ENCODE measurements at places on chromosomes 16 and 17.
A peak's percentile ranks its signal among the peaks of the same experiment; 100 is the strongest.

GRCh38 chr16:79562166-79562823 lies 38.2 kb downstream of the MAF start:
- no peak for DNase-seq

- DNase-seq, result no peak
These were observed 25.1 kb downstream of the NT5M start for GRCh38 chr17:17328251-17328650.

- DNase-seq, result peak; percentile 95
These were observed 54.3 kb downstream of the SOCS1 start for GRCh38 chr16:11201498-11202259.

GRCh38 chr16:47230296-47230695 lies 86.6 kb upstream of the NETO2 start:
- DNase-seq, result no peak

DNA sequence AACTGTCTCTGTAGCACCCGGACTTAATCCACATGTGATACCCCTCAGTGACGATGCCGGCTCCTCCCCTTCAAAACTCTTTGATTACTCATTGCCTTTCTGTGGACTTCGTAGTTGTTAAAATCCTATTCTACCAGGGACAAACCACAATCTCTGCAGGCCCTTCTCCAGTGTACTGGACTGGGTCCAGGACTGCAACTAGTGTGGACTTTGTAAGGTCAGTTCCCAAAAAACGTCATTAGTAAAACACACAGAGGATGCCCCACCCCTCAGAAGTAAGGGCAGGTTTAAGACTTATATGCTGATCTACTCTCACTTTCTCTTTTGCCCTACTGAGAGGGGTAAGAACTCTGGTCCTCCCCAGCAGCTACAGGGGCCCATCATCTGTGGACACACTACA lies 10.5 kb upstream of the NUDT7 start:
- DNase-seq, result peak; percentile 56

- no peak for DNase-seq
These were observed 3.5 kb upstream of the CDYL2 start for GRCh38 chr16:80807906-80808305.

- DNase-seq, result no peak
These were observed 14.4 kb upstream of the EEF2K start for GRCh38 chr16:22191532-22192260.

DNA sequence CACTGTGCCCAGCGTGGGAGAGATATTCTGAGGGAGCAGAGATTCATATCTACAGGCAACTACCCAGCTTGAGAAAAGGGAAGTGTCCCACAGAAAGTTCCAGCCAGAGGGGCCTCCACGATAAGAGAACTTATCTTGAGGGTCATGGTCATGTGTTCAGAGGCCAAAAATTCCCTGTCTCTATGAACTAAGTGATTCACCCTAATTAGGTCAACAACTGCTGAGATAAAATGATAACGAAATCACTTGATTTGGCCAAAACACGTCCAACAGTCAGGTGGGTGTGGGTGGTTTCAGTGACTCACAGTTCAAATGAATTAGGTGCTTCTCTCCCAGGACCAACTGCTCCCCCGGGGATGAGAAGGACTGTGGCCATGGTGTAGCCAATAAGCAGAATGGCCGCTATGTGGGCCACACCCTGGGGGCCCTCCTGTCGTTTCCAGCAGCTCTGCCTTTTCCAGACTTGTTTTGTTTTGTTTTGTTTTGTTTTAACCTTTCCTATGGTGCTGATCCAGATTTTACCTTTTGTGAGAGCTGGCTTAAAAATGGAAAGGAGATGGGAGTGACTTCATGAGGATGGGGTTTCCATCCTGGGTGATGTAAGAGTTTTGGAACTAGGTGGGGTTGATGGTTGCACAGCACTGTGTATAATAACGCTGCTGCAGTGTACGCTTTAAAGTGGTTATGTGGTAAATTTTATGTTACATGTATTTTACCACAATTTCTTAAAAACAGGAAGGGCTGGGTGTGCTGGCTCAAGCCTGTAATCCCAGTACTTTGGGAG lies 8.7 kb downstream of the DNAI2 start:
- peak; percentile 63 for DNase-seq

DNA sequence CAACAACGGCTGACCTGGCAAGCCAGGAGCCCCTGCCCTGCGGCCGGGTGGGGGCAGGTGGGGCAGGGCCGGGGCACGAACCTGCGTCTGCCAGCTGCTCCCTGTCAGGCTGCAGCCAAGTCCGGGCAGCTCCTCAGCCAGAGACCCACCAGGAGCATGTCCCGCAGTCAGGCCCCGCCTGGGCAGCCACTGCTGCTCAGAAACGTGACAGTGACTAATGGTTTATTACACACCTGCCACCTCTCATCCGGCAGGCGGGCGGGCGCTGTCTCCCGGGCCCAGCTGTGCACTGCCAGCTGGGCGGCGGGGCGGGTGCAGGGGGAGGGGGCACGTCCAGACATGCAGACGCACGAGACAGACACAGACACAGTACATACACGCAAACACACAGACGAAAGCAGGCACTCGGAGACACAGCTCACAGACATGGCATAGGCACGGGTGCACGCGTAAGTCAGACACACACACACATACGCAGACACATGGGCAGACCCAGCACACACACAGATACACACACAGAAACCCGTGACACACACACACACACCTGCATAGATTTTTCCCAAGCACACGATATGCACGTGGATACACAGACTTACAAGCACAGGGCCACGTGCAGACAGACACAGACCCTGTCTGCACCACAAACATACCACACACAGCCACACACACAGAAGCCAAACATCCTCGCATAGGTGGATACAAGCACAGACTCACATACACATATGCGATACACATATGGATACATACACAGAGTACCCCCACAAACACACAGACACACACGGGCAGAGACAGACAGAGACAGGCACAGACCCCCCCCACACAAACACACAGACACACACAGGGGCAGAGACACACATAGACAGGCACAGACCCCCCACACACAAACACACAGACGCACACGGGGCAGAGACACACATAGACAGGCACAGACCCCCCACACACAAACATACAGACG lies 248.3 kb upstream of the CIBAR2 start:
- DNase-seq, result no peak

- DNase-seq, result peak; percentile 25
These were observed 23.8 kb downstream of the FAM83G start for GRCh38 chr17:18980682-18981334.

DNA sequence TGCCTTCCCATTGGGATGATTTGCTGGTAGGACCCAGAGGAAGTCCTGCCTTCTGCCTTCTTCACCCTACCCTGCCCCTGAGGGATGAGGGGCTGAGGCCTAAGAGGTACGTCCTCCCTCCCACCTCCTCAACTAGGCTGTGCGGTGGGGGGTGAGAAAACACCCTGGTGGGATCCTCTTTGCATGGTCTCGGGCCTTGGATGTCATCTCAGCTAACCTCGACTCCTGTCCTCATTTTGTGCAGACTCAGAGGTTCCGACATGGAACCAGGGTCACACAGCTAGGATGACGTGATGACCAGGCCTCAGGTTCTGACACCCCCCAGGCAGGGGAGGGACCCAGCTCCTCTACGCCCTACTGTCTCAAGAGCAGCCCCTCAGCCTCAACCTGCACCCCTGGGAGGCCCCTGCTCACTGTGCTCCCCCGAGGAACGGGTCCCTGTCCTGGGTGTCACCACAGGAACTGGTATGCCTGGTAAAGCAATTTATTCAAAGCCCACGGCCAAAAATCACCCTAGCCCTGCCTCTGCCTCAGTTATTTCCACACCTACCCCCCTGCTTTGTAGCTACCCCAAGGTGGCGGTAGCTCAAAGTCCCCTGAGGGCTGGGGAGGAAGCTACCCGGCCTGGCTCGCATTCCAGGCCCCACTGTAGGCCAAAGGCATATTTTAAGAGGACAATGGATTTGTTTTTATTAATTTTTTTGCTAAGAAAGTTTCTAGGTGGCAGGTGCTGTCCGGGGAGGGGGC lies 17.5 kb downstream of the UNC13D start:
- no peak for DNase-seq

GRCh38 chr17:17778308-17779014 lies 58.3 kb downstream of the SREBF1 start:
- DNase-seq, result no peak

DNA sequence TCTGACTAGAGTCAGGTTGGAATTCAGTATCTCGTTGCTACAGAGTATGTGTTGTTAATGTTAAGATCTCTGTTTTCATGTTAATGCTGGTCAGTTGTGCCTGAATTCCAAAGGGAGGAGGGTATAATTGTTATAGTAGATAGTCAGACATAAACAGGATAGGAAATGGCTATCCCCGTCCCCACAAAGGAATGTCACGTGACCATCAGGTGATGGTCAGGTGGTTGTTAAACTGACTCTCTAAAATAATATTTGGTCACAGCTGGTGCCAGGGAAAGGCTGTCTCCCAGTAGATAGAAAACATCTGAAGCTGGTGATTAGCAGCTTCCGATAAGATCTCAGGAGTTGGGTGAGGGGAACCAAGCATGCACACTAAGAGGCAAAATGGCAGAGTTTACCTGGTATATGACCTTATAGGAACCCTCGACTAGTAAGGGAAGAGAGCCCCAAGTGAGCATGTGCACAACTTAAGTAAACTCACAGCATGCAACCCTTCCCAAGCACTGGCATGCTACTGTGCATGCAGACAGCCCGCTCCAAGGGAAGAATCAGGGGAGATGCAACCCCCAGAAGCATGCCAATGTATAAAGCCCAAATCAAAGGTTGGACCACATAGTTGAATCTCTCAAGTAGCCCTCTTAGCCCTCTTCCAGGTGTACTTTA lies 27.4 kb upstream of the SLC6A2 start:
- no peak for DNase-seq

- DNase-seq, result peak; percentile 64
These were observed 997 bp upstream of the CDH11 start for GRCh38 chr16:65122724-65123395.

DNA sequence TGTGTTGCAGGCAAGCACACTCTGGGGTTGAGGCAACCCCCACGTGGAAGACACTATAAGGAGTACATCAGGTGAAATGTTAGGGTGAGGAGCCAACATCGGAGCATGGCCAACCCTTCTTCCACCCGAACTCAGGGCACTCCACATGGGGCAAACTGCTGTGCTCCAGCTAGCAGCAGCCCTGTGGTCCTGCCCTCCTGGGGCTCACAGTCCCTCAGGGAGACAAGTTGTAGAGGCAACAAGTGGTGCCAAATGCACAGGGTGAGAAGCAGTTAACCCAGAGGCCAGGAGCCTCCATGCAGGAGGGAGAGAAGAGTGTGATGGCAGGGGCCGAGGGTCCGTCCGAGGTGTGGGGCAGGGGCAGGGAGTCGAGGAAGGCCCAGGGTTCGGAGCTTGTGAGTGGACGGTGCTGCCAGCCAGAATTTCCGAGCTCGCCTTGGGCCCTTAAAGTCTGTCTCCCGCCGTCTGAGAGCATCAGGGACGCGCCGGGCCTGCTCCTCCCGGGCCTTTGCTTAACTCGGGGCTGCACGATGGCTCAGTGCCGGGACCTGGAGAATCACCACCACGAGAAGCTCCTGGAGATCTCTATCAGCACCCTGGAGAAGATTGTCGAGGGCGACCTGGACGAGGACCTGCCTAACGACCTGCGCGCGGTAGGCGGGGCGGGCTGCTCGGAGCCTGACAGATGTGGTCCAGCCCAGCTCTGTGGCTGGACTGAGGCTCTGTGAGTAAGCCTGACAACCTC lies 32.3 kb downstream of the ATPAF2 start:
- no peak for DNase-seq

DNA sequence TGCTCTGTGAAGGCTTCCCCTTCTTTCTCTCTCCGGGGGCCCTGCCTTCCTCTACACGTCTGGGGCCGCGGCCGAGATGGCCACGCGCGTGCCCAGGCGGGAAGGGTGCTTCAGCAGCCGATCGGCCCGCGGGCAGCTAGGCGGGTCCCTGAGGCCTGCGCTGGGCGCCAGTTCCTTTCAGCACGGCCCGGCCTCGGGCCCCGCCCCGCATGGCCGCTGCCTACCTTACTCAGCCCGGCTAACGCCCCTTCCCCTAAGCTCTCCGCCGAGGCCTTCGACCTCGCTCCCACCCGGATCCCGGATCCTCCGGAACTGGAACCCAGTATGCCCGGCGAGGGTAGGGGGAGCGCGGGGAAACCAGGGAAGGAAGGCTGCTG lies 335 bp downstream of the TMEM11 start:
- peak; percentile 32 for DNase-seq

- DNase-seq, result no peak
These were observed 100.1 kb upstream of the TOB1 start for GRCh38 chr17:50966163-50966666.

DNA sequence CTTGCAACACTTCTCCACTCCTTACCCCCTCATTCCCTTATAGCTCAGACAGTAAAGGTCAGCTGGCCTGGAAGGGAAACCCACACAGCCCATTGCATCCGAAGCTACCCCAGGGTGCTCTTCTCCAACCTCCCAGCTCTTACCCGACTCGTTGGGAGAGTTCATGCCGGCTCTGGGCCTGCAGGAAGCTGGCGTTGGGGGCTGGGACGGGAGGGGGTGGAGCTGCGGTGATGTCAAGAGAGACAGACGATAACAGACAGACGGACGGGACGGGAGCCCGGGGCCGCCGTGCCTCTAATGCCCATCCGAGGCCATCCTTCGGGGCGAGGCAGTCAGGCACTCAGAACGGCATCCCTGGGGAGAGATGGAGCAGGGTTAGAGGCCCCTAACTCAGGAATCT lies 6.1 kb downstream of the HDAC5 start:
- DNase-seq, result no peak

DNA sequence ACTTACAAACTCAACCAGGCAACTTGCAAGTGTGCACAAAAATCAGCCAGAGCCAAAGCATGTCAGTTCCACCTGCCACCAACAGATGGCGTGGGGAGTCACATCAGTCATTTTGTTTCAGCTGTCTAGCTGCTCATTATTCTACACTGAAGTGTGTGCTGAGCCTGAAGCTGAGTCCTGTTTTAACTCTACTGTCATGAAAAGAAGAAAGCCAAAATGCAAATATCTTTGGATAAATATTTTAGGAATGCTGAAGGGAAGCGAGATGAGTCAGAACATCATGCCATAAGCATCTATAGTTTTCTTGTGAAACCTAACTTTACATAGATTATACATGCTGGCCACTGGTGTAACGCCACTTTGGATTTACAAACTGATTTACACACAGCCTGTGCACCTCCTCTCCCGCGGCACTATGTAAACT lies 172.6 kb downstream of the CDK5R1 start:
- peak; percentile 43 for DNase-seq

- no peak for DNase-seq
These were observed 100.1 kb downstream of the MARF1 start for GRCh38 chr16:15542734-15543347.

DNA sequence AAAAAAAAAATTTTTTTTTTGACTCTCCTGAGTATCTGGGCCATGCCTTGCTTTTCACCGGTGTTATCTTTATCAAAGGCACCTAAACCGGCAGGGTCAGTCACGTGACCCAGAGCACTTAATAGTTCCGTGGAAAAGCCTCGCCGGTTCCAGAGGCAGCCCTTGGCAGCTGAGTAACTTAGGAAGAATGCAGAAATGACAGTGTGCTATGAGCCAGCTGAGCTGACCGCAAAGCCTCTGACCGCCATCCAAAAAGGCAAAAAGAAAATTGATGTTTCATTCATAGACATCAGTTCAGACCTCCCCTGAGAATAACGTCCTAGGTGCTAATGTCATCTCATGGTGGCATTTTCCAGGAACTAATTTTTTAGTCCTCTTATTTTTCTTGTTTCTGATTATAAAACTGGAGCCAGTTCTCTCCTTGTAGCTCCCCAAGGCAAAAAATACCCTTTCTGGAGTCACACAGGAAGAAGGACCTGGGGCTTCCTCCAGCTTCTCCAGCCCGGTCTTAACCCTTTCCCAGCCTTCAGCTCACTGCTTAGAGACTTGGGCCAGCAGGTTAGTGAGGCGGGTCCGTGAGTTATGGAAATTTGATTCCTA lies 122.6 kb downstream of the SOCS1 start:
- DNase-seq, result peak; percentile 100

- peak; percentile 53 for DNase-seq
These were observed 224.9 kb downstream of the HS3ST3B1 start for GRCh38 chr17:14525551-14526455.

GRCh38 chr17:20896153-20896649 lies 146.6 kb downstream of the USP22 start:
- DNase-seq, result no peak
